ENCODE measurements at places on chromosomes 2 and 18. TPM values are rescaled to one million over a fixed set of nuclear protein-coding genes. Genes with fewer than 3 reads are reported as not detected.

RAB27B gene
- 17.4 TPM for total RNA-seq

DNA sequence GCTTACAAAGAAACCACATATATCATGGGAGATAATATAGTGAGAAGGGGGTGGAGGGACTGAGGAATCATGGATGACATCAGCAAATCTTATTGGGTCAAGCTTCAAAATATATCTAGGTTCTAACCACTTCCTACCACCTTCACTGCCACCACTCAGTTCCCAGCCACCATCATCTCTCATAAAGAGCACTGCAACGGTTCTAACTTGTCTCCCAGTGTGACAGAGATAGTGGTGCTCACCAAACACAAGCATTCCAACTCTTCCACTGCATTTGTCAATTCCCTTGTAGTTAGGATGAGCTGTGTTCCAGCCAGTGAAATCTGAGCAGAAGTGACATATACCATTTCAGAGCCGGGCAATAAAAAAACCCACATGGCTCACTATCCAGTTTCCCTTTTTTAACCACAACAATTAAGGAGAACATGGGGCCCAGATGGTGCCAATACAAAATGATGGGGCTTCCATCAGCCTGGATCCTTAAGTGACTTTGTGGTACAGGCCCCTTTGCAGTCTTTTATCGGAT is 318.1 kb downstream of the NBAS start:
- DNase-seq = no peak

CHST9 gene
- total RNA-seq = 6.8 TPM

- DNase-seq = no peak
These were observed 62.4 kb upstream of the TCF4 start for GRCh38 chr18:55650363-55650870.

- DNase-seq = no peak
These were observed 87.6 kb downstream of the TTC27 start for GRCh38 chr2:32715391-32715841.

GRCh38 chr2:203878063-203878462 is 10.5 kb downstream of the CTLA4 start:
- DNase-seq = no peak

DNA sequence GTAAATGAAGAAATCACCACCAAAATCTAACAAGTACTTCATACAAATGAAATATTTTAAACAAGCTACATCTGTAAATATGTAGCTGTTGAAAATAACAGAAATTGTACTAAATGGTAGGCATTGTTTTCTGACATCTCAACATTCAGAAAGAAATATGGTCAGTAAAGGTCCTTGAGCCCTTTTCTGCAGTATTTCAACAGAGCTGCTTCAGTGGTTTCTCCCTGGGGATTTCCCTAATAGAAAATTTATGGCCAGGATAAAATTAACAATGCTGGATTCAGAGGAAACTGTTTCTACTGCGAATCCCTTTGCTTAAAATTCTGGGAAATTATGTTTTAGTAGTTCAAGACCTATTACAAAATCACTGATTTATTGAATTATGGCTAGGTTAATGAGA is 256.6 kb downstream of the PIEZO2 start:
- DNase-seq = no peak

- DNase-seq = no peak
These were observed 39.8 kb downstream of the FAM98A start for GRCh38 chr2:33559328-33559727.

GRCh38 chr2:224875153-224875552 is 159.0 kb upstream of the CCDC195 start:
- no peak for DNase-seq

GRCh38 chr2:63594660-63595059 is 5.9 kb downstream of the MDH1 start:
- DNase-seq = no peak

- peak; percentile 66 for DNase-seq
These were observed 286.5 kb upstream of the SYT4 start for GRCh38 chr18:43563780-43564179.

ABCG8 gene
- 0.27 TPM for total RNA-seq

DNA sequence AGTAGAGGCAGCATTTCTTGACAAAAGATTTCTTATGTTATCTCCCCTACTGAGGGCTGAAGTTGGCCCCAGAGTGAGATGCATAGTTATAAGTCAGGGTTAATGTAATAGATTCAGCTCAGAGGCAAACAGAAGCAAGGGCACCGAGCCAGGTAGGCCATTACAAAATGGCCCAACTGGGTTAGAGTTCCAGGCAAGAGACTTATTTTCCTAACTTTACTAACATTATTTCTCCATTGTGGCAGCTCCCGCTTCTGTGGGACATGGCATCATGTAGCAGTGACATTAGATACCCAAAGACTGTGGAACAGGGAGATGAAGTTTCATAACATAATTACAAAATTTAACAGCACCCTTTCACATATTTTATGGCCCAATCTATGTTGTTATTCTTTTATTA is 27.1 kb downstream of the TSPYL6 start:
- no peak for DNase-seq

PMAIP1 gene
- total RNA-seq = 2.4 TPM

GRCh38 chr2:191289049-191289448 is 43.8 kb downstream of the MYO1B start:
- DNase-seq = no peak

DNA sequence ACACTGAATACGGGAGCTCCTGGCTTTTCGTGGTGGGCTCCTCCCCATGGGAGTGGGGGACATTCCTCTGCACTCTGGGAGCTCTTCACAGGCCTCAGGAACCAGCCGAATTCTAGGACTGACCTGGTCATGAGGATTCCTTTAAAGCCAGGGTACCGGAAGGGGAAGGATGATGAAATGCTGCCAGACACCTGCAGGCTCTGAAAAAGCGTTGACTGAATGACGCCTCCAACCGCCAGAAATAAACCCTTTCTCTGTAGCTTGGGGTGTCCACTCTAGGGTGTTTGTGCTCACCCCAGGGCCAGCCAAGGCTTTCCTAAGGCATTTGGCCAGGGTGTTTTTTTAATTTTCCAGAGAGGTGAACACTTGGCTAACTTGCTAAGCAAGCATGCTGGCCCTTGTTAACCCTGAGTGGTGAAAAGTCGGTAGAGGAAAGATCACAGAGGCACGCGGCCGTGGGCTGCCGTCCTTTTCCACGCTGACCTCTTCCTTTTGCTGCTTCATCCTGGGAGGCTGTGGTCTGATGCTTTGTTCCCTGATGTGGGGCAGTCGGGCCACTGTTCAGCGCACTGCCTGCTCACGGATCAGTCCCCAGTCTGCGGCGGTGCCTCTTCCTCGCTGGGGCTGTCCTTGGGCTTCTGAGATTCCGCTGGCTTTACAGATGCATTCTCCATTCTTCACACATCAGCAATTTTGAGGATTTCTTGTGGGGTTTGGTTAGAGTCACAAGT is 32.0 kb downstream of the IMPA2 start:
- no peak for DNase-seq

- DNase-seq = no peak
These were observed 170.3 kb upstream of the SETBP1 start for GRCh38 chr18:44510390-44510789.

- DNase-seq = no peak
These were observed 74.1 kb downstream of the DGKD start for GRCh38 chr2:233428438-233428837.

GRCh38 chr2:148253685-148254084 is 232.8 kb downstream of the MBD5 start:
- no peak for DNase-seq

DNA sequence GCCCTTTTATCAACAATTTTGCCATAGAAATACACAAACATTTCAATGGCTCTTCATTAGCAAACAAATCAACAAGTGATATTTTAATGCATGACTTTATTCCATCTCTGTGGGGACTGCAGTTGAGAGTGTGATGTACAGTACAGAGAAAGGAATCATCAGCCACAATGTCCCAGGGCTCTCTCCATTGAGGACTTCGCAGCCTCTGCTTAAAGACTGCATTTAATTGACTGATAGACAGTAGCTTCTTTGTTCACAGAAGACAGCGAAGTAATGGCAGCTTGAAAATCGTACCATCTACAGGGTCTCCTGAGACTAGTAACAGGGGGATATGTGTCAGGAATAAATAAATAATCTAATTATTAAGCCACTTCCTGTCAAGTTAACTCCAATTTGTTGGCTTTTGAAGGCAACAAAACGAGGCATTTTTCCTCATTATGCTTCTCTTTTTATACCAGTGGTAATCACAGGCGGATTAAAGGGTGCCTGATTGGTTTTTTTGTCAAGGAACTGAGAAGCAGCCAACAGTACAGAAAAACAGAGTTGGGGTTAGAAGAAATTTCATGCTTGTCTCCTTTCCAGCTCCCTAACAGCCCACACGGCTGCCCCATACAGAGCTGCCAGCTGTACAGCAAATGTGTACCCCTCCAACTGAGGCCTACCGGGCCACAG is 164.3 kb downstream of the ZNF521 start:
- peak; percentile 41 for DNase-seq

GRCh38 chr2:195659982-195660890 is 3.2 kb downstream of the SLC39A10 start:
- DNase-seq = peak; percentile 42

- DNase-seq = no peak
These were observed 27.4 kb upstream of the MC5R start for GRCh38 chr18:13796515-13796914.

GRCh38 chr18:74496508-74497323 is 553 bp downstream of the CNDP2 start:
- peak; percentile 39 for DNase-seq

AQP12B gene
- not detected for total RNA-seq

GRCh38 chr18:47342566-47342965 is 91.1 kb upstream of the SKOR2 start:
- DNase-seq = no peak

GRCh38 chr2:15369129-15369528 is 192.0 kb downstream of the NBAS start:
- DNase-seq = no peak

GRCh38 chr2:183291436-183291835 is 167.2 kb downstream of the NUP35 start:
- no peak for DNase-seq

DNA sequence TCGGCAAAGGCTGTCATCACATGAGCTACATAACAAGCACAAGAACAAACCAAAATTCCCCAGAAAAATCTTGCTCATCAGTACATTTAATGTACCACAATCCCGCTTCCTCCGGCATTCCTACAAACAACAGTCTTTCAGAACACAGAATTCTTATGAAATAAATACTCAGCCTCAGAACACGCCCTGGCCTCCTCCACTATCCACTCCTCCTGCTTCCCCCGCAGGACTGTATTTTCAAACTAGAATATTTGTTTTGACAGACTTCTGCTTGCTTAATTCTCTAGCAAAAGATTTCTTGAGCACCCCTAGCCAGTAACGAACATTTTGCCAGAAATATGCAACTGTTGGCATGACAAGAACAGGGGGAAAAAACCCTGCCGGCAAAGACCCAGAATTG is 131.2 kb downstream of the THADA start:
- no peak for DNase-seq

PSMA8 gene
- not detected for total RNA-seq

PSMD14 gene
- total RNA-seq = 55.0 TPM

DNA sequence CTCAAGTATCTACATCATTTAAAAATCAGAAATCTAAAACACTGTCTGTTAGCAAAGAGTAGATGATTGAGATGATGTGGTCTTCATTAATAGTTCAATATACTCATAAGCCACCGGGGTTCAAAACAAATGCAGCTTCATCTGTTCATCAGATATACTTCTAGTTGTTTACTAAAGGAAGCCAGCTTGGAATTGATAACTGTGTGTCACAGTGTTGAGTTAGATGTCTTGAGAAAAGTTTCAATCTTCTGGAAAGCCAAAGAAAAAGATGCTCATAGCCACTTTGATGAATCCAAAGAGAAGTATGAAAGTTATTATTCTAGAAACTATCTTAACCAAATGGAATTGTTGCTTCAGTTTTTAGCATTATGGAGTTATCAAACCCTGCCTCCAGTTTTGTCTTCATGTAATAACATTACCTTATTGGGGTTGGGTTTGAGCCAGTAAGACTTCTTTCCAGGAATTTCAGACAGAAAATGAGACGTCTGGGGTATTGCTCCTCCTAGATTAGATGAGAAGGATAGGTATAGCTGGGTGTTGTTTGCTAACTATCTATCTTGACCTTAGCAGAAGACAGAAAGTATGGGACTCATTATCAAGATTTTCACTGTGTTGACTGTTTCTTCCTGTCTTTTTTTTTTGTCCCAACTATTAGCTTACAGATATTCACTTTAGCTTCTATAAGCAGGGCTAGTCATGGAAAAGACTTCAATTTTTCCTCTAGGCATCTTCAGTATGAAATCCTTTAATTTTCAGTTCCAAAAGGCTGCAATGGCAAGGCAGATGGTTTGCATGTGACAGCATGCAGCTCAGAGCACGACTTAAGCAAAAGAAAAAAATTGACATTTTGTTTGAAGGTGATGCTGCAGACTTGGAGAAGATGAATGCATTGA is 66.5 kb downstream of the LNPK start:
- no peak for DNase-seq

DNA sequence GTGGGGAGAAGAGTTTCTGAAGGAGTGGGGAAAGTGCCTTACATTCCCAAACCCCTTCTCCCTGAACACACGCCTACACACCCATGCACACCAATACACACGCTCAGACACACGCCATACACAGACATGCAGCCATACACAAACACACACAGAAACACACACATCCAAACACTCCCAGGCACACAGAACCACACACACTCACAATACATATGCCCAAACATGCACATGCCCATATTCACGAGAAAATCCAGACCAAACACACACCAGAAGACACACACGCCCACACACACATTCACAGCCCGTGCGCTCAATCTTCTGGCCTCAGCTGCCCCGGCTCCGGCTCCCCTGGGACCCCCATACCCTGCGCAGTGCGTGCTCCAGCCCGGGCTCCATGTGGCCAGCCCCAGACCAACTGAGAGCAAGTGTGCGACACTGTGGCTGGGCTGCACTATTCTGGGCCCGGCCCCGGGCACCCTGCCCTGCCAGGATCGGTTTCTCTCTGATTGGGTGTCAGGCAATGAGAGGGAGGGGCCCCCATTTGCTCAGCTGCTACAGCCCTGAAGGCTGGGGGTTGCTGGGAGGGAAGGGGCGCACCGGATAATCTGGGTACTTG is at the start of gene PRKAG3:
Gene PRKAG3 (minus strand): TSS at position 426 of the 613 bp plus-strand sequence.
- DNase-seq = no peak

DNA sequence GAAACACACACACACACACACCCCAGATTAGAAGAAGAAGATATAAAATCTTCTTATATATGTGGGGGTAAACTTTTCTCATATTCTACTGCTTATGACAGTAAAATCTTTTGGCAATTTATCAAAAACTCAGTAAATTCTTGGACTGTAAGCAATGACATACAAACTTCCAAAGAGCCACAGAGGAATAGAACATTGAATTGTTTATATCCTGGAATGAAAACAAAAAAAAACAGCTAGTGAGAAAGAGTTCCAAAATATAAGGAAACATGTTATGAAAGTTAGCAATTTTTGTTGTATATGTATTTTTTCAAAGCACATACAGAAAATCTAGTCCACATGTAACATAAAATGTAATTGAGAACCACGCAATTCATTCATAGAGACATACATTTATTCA is 764.9 kb downstream of the DSC3 start:
- no peak for DNase-seq
